Spinal cord (tissue), 10 donors: ENCODE measurements at places on chromosomes 12 and 14. TPM values are rescaled to one million over a fixed set of nuclear protein-coding genes. Genes with fewer than 3 reads are reported as not detected.

Gene NPAS3
- 44.2 TPM for total RNA-seq

Gene ARHGEF25
- 27.2 TPM for total RNA-seq

DNA sequence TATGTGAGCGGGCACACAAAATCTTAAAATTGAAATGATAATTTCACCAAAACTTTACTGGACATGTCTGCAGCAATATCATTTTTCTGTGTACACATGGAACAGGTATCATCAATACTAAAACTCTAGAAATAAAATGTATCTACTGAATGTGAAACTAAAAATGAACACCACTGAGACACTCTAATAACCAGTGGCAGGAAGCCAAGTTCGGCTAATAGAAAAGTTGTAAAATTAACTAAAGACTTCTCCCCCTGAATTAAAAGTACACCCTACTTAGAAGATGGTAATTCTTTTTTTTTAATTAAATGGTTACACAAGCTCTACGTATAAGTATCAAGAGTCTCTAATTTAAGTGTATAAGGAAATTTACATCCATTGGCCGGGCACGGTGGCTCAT, 227.2 kb downstream of the MED13L start:
- DNase-seq, result no peak

DNA sequence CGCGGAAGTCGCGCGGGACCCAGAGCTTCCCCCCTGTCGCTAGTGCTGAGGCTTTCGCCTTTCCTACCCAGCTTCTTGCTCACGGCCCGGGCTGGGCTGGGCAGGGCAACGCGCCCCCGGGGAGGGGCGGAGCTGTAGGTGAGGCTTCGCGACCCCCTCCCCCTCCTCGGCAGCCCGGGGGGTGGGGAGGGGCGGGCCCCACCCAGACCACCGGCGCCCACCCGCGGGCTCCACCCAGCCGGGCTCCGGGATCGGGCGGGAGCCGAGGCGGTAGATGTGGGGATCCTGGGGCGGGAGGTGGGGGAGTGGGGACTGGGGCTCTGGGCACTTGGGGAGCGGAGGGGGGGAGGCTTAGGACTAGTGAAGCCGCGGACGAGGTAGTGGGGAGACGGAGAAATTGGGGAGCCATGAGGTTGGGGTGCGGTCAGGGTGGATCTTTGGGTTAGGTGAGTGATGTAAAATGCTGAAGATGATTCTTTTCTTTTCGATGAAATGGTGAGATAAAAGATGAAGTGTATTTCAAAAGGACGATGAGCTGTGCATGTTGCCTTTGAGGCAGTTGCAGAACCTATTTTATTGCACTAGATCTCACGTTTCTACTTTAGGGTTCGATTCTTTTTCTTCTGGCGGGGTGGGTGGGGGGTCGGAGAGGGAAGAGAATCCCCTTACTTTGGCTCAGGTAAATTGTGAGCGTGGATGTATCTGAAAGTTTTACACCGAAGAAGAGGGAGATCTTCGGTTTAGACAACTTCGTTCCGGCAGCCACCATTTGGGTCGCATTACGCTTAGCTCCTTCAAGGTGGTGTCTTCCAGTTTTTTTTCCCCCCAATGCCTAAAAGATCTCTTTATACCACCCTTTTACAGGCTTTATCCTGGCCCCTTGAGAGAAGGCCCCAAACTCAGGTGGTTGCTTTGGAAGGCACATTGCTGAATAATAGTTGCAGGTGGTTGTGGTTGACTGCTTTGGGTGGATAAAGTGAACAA, 619 bp downstream of the ERC1 start:
- DNase-seq, result peak; percentile 23

GRCh38 chr12:108174641-108175040, 45.6 kb downstream of the WSCD2 start:
- DNase-seq, result no peak

DNA sequence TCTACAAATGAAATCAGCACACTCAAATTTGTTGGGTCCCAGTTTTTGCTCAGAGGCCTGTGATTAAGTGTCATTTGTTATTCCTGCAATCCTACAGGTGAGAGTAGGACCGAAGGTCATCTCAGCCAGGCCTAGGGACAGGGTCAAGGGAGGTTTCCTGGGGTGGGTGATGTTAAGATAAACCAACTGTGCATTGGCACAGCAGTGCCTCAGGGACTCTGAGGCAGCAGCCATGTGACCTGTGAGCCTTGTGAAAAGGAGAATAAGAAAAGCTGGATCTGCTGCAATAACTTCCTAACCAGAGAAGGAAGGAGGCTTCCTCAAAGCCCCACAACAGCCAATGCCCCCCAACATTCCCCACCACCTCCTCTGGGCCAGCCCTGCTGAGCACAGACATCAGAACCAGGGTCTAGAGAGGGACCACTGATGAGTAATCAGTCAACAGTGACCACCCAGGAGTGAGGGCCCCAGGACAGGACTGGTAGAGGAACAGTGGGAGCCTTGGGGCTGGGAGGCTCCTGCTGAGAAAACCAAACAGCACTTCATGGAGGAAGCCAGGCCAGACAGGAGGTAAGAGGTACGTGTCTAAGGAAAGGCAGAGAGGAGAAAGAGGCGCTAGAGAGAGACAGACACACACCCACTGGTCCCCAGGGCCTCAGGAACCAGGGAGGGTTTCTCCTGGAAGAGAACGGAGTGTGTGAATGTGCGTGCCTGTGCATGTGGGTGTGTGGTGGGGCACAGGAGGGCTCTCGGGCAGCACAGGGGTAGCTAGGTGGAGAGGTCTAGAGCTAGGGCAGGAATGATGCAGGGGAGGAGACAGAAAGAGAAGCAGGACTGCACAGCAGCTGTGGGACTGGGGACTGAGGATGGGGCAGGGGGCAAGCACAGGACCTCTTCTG, 82.4 kb downstream of the ITPK1 start:
- DNase-seq, result no peak

DNA sequence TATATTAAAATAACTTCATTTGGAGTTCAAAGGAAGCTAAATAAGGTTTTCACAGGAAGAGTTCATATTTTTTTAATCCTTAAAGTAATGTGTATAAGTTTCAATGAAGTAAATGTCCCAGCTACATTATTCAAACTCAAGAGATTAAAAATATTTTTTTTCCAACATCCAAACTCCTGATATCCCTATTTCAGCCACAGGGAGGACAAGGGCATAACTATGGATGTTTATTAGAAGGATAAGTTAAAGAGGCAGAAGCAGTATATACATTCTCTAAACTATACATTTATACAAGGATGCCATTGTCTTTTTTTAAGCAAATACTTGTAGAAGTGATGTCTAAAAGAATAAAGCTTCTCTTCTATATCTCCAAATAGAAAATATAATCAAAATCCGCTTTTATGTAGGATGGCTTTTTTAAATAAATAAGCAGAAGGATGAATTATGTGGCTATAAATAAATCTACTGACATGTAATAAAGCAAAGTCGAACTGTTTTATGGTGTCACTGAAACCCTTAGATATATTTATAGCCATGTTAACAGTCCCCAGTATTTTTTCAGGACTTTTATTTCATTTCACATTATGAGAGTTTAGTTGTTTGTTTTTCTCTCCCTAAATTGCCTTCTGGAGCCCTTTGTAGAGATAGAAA, 936.5 kb downstream of the DIO2 start:
- no peak for DNase-seq
